ENCODE measurements at places on chromosomes 12 and 14.

GRCh38 chr12:129961091-129961490, 57.3 kb upstream of the TMEM132D start:
- DNase-seq: no peak

- no peak for DNase-seq
Measured at GRCh38 chr12:132012919-132013568, 63.3 kb downstream of the EP400 start.

GRCh38 chr12:68361953-68362352, 29.8 kb upstream of the MDM1 start:
- DNase-seq: no peak

- no peak for DNase-seq
Measured at GRCh38 chr12:97745406-97746101, 282.9 kb downstream of the RMST start.

DNA sequence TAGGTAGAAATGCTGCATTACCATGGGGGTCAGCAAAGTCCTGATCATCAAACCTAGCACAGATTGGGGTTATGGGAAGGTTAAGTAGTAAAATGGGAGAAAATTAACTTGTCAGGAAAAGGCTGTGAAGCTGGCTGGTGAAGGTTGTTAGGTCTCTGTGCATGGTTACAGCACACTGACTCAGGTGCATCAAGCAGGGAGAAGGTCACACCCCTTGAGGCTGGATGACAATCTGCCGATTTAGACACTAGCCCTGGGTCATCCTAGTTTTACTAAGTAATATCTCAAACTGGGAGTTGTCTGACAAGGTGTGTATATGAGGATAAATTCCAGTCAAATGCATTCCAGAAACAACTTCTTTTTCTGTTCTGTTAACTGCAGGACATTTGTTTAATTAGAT, 271.1 kb upstream of the LRIG3 start:
- no peak for DNase-seq

GRCh38 chr12:127620735-127621355, 646.1 kb upstream of the TMEM132C start:
- no peak for DNase-seq

- DNase-seq: no peak
Measured at GRCh38 chr12:111764120-111764821, 2.5 kb upstream of the ALDH2 start.

DNA sequence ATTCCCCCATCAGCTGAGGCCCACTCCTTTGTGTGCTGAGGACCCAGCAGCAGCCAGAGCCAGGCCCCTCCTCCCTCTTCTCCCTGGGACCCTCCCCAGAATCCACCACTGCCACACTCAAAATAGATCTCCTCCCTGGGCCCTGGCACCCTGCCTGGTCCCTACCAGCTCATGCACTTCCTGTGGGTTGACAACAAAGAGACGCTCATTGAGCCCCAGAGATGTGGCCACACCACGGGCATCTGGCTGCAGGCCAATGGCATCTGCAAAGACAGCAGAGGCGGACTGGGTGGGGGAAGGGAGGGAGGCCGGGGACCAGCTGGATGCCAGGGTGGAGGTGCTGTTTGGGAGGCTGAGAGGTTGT, 16.0 kb upstream of the ENDOU start:
- no peak for DNase-seq

DNA sequence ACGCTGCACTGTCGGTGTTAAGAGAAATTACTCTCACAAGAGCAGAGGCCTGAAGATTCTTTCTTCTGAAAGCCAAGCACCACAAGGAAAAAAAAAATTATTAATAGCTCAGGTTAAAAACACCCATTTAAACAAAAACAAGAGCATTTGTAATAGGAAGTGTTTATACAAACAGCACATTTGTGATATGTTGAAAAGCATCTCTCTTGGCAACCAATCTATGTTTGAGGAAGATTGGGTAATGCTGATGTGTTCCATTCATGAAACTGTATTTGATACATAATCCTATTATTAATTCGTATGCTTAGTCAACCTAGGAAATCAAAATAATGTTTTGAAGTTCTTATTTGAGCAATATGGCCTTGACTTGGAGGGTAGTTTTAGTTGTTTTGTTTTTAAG, 36.5 kb downstream of the SSPN start:
- no peak for DNase-seq
